Karpas-422 (cell line): ENCODE measurements at places on chromosomes 7 and 10. TPM values are rescaled to one million over a fixed set of nuclear protein-coding genes. Genes with fewer than 3 reads are reported as not detected.

DNA sequence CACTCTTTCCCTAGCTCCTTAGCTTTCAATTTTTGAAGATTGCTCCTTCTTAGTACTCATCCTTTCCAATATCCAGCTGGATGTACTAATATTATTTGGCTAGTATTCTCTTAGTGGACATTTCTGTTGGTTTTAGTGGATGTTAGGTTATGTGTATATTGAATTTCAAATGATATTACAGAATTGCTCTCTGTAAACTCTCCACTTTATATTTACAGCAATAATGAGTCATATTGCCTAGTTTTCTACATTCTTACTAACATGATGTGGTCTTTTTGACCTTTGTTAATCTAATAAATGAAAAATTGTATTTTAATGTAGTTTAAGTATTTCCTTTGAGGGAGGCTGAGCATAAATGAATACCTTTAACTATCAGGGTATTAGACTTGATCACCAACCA is 69.4 kb downstream of the BICC1 start:
- no peaks in the 10 kb centered on the region for H3K36me3 ChIP-seq
- H3K27ac ChIP-seq = no peak overlapping the region
- no peak for DNase-seq
- H3K4me1 ChIP-seq = no peaks in the 10 kb centered on the region

- H3K36me3 ChIP-seq = no peaks in the 10 kb centered on the region
- H3K27ac ChIP-seq = no peak overlapping the region
- no peak for DNase-seq
- H3K4me1 ChIP-seq = no peaks in the 10 kb centered on the region
These were observed 187.4 kb upstream of the AGR3 start for GRCh38 chr7:17069146-17069545.

CTBP2 gene
- total RNA-seq = 0.15 and 1.3 TPM in 2 replicates

GRCh38 chr10:28774051-28774995 is 97.0 kb downstream of the BAMBI start:
- no peak overlapping the region for H3K27ac ChIP-seq
- no peaks in the 10 kb centered on the region for H3K27me3 ChIP-seq
- no peak overlapping the region for H3K4me3 ChIP-seq
- H3K4me1 ChIP-seq = no peaks in the 10 kb centered on the region
- H3K36me3 ChIP-seq = no peaks in the 10 kb centered on the region

ASIC3 gene
- total RNA-seq = 4.5 and 6.2 TPM in 2 replicates

DNA sequence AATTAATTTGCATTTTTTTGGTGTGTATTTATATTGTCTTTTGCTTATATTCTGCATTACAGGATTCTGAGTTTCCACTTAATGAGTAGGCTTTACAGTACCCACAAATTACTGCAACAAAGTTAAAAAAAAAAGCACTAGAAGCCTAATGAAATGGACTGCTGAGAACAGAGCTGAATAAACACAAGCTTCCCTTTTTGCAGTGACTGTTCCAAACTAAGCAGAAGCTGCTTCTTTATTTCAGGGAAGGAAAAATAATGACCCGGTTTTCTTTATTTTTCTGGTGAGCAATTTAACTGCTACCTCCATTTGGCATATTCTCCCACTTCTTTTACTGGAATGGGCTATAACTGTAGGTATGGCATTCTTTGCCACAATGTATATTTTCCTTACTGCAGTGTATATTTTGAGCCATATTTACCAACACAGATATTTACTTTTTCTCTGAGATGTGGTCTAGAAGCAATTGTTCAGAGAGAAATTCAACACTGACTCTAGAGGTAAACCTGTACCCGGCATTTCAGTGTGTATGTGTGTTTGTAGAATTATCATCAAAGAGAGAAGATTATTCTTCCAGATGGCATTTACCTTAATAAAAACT is 56.9 kb downstream of the HDAC9 start:
- H3K36me3 ChIP-seq = no peaks in the 10 kb centered on the region
- H3K4me3 ChIP-seq = no peak overlapping the region
- H3K27ac ChIP-seq = no peak overlapping the region
- no peaks in the 10 kb centered on the region for H3K27me3 ChIP-seq

TMEM176A gene
- not detected in 2 replicates for total RNA-seq

DNA sequence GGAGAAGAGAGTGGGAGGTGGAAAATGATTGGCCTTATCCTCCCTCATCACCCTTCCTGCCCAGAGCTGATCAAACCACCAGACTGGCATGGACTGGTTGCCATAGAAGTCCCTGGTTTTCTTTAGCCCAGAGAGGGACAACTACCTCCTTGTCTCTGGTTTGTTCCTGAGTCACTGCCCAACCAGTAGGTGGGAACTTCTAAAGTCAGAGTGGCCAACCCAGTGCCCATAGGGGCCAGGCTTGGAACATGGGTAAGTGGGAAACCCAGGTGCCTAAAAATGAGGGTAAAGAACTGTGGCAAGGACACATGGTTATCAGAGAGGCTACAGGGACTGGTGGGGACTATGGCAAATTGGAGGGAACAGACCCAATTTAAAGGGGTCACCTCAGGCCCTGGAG is 63.8 kb downstream of the FAM241B start:
- no peaks in the 10 kb centered on the region for H3K4me1 ChIP-seq
- no peak for DNase-seq
- no peaks in the 10 kb centered on the region for H3K36me3 ChIP-seq
- no peak overlapping the region for H3K27ac ChIP-seq
- H3K4me3 ChIP-seq = no peak overlapping the region

DNA sequence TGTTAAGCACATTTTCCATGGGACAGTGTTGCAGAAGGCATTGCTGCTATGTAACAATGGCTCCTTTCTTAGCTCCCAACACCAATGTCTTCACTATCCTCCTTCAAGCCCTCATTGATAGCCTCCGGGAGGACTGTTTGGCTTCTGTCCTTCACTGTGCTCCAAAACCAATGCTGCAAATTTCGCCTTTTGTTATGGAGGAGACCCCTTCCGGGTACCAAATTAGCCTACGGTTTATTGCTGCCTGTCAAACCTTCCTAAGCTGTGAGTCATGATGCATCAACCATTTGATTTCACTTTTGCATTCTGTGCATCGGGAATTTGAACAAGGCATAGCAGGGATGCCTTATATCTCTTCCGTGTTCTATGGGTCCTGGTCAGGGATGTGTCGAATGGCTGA is 432.9 kb downstream of the GATA3 start:
- no peaks in the 10 kb centered on the region for H3K27me3 ChIP-seq
- H3K27ac ChIP-seq = no peak overlapping the region
- no peak overlapping the region for H3K4me3 ChIP-seq
- no peaks in the 10 kb centered on the region for H3K36me3 ChIP-seq

- H3K27ac ChIP-seq = no peak overlapping the region
- no peak overlapping the region for H3K4me3 ChIP-seq
- no peak for DNase-seq
- H3K4me1 ChIP-seq = no peaks in the 10 kb centered on the region
- H3K36me3 ChIP-seq = no peaks in the 10 kb centered on the region
These were observed 39.9 kb downstream of the RBM17 start for GRCh38 chr10:6128591-6129251.

DNA sequence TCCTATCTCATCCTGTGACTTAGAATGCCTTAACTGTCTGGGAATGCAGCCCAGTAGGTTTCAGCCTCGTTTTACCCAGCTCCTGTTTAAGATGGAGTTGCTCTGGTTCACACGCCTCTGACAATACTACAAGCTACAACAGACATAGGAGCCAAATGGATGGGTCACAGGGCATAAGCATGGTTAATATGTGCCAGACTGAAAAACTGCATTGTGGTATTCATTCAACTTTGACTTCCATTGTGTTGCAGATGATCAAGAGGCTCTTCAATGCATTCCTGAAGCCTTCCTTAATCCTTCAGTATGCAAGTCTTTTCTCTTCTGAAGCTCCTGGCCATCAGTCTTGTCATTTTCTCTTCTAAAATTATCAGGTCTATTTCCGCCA is 20.3 kb upstream of the RNF32 start:
- H3K27me3 ChIP-seq = no peaks in the 10 kb centered on the region
- no peaks in the 10 kb centered on the region for H3K4me1 ChIP-seq
- no peak overlapping the region for H3K27ac ChIP-seq
- DNase-seq = no peak
- H3K36me3 ChIP-seq = no peaks in the 10 kb centered on the region
- no peak overlapping the region for H3K4me3 ChIP-seq

GRCh38 chr10:109911903-109912302 is 11.4 kb downstream of the XPNPEP1 start:
- DNase-seq = no peak
- H3K4me3 ChIP-seq = peak overlapping the region; percentile 57
- peak overlapping the region; percentile 98 for H3K27ac ChIP-seq
- peaks cover 40% of the 10 kb centered on the region for H3K36me3 ChIP-seq

DNA sequence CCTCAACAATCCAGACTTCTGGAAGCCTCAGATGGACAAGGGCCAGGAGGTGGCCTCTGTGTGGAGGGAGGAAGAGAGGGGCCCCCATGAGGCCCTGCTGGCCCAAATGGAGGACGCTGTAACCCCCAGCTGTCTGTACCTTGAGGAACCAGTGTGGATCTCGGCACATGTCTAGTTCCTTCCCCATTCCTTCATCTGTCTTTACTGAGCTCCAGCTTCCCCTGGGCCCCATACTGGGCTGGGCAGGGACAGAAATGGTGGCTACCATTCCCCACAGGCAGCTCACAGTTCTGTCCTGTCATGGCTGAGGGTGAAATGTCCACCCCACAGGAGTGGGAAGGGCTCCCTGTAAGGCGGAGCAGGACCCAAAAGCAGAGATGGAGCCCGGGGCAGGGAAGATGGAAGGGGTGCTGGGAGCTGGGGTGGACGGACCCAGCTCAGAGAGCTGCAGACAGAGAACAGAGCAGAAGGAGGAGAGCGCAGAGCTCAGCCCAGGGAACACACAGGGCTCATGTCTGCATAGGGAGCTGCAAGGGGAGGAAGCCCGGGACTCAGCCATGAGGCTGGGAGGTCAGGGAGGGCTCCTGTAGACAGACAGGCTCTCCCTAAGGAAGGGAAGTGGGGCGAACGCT is 22.8 kb downstream of the ANTXRL start:
- H3K27me3 ChIP-seq = no peaks in the 10 kb centered on the region
- no peaks in the 10 kb centered on the region for H3K36me3 ChIP-seq
- H3K27ac ChIP-seq = no peak overlapping the region
- no peak overlapping the region for H3K4me3 ChIP-seq

- no peaks in the 10 kb centered on the region for H3K4me1 ChIP-seq
- no peaks in the 10 kb centered on the region for H3K36me3 ChIP-seq
- H3K27ac ChIP-seq = no peak overlapping the region
- H3K27me3 ChIP-seq = no peaks in the 10 kb centered on the region
These were observed 224.5 kb upstream of the SP8 start for GRCh38 chr7:21011153-21011552.

GRCh38 chr7:95874541-95875265 is 102.3 kb downstream of the DYNC1I1 start:
- DNase-seq = no peak
- no peaks in the 10 kb centered on the region for H3K27me3 ChIP-seq
- H3K36me3 ChIP-seq = no peaks in the 10 kb centered on the region

GRCh38 chr7:102096706-102097427 is 189.8 kb upstream of the SH2B2 start:
- H3K27ac ChIP-seq = no peak overlapping the region
- no peak for DNase-seq
- H3K4me1 ChIP-seq = no peaks in the 10 kb centered on the region
- peaks cover 25% of the 10 kb centered on the region; the same call in 1 of the 2 replicates for H3K36me3 ChIP-seq

SUN3 gene
- total RNA-seq = not detected in 2 replicates

DNA sequence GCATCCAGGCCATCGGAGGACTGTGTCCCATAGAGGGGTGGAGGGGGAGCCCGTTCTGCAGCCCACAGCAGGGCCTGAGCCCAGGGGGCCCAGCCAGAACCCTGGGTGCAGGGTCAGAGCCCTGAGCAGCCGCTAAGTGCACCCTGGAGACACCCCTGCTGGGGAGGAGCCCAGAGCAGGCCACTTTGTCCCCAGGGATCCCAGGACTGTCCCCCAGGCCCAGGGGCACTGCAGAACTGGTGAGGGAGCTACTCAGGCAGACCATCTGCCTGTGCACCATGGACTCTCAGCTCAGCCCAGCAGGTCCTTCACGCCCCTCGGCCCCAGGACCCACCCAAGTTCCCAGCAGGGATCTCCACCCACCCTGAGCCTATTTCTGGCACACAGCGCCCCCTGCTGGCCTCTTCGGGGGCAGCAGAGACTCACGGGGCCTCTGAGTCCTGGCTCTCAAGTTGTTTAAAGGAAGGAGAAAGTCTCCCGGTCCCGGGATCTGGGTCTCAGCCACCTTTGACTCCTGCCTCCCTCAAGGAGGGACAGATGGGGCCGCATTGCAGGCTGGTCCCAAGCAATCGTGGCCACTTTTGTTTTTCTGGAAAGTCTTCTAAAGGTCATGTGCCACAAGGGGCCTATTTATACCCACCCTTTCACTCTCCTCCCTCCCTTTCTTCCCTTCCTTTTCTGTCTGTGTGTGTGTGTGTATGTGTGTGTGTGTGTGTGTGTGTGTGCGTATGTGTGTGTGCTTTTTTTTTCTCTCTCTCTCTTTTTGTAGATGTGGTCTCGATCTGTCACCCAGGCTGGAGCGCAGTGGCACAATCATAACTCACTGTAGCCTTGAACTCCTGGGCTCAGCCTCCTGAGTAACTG is 90.3 kb downstream of the MYL10 start:
- no peak overlapping the region for H3K4me3 ChIP-seq
- DNase-seq = peak; percentile 85
- no peaks in the 10 kb centered on the region for H3K36me3 ChIP-seq
- peaks cover 3% of the 10 kb centered on the region for H3K4me1 ChIP-seq
- no peak overlapping the region for H3K27ac ChIP-seq
- H3K27me3 ChIP-seq = no peaks in the 10 kb centered on the region

ITPRIP gene
- total RNA-seq = 4.5 and 4.6 TPM in 2 replicates

DNA sequence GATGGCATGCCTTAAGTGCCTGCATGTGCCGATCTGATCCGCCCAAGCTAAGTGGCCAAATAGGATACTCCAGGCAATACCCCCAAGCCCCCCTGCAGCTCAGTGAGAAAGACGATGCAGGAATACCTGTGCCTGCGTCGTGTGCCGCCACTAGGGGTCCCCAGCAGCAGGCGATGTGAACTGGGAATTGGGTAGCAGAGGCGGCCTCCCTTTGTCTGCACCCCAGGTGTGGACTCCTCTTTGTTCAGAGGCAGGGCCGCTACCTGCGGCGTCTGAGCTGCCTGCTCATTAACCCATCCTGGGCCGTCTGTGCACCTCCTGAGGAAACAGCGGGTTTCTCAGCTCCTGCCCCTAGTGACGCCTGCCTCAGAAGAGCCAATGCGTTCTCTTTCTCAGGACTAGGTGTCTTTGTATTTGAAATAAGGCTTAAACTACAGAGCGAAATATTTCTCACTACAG is 4.8 kb upstream of the CHN2 start:
- no peak overlapping the region for H3K4me3 ChIP-seq
- no peak overlapping the region for H3K27ac ChIP-seq
- DNase-seq = peak; percentile 88
- H3K36me3 ChIP-seq = no peaks in the 10 kb centered on the region
- H3K27me3 ChIP-seq = no peaks in the 10 kb centered on the region
